ENCODE measurements at places on chromosomes 7 and 10.

GRCh38 chr10:28253169-28253785 lies 49.6 kb downstream of the MPP7 start:
- no peak for DNase-seq

GRCh38 chr10:76976142-76976541 lies 661.5 kb downstream of the KCNMA1 start:
- DNase-seq: no peak

DNA sequence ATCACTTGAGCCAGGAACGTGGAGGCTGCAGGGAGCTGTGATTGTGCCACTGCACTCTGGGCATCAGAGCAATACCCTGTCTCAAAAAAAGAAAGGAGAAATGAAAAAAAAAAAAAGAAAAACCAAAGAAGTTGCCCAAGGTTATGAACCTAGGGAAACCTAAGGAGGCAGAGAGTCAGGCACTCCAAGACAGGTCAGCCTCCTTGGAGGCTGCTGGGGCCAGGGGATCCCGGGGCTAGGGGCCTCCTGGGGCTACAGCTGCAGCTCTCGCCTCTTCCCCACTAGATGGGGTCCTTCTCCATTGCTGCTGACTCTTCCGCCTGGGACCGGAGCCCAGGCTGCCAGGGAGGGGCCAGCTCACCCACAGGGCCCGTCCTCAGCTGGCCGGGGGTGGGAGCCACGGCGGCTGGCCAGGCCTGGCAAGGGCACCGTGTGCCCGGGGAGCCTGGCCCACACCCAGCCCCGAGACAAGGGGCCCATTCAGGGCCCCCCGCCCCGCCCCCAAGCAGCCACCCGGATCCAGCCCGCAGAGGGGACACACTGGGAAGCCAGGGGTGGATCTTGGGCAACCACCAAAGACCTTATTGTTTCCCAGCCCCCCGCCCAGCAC lies 1.7 kb upstream of the SPACDR start:
- no peak for DNase-seq

DNA sequence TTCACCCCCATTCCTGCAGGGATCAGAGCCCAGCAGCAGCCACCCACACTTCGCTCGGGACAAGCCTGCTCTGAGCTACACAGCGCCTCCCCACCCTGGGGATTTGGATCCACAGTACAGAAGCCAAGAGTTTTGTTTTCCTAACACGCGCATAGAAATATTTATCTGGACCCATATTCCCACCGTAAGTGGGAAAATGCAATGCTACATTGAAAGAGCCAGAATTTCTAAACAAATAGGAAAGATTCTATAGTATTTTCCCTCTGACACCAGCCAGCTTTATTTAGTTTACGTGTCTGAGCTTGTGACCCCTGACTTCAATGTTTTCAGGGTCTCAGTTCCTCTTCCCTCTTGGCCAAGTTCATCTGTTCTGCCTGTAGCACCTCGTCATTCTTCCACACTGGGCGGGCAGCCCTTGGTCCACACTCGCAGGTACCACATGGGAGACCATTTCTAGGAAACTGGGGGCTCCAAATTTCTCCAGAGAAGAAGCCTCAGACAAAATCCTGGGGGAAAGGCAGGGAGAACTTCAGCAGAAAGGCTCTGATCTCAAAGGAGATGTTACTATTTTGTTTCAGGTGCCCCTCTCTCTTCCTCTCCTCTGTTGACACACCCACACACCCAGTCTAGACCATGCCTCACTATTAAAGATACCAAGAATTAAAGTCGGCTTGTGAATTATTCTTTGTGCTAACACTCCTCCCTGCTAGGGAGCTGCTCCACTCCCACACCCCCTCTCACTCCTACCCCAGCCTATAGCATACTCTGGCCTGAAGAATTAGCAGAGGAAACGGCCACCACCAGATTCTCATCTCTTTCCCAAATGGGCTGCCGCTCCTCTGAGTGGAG lies 116.0 kb upstream of the PCGF5 start:
- DNase-seq: no peak

GRCh38 chr7:102286237-102287110 lies at the start of gene SH2B2:
SH2B2 (plus strand) TSS chr7:102286868; CDS start chr7:102300551, 13,683 bp downstream.
- DNase-seq: peak; percentile 48

DNA sequence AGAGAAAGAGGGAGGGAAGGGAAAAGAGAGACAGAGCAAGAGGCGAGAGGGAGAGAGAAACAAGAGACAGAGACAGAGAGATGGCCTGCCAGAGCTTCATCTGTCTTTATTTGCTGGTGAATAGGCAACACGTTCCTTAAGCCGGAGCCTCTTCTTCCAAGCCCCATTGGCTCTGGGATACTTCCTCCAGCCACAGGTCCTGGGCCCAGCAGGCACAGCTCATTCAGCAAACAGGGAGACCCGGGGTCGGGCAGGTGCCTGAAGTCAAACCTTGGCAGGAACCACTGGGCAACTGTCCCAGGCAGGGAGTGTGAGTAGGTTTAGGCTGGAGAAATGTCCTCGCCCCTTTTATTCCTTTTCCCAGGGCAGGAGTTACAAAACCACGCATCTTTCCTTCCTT lies 68.2 kb downstream of the MYL10 start:
- no peak for DNase-seq

- no peak for DNase-seq
Measured at GRCh38 chr10:48502791-48503190, 102.1 kb downstream of the ARHGAP22 start.

DNA sequence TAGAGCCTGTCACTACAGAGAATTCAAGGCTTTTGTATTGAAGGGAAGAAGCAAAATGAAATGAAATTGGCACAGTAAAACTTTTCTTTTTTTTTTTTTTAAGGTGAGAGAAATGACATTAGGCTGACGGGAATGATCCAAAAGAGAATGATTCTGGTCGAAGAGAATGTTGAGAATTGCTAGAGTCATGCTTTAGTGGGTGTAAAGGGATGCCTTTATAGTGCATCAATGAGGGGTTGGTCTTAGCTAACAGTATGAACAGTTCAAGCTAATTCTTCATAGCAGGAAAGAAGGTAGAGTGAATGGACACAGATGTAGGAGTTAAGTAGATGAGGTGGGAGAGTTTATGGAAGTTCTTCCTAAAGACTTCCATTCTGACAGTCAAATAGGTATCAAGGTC lies 32.3 kb upstream of the LSM8 start:
- DNase-seq: no peak

DNA sequence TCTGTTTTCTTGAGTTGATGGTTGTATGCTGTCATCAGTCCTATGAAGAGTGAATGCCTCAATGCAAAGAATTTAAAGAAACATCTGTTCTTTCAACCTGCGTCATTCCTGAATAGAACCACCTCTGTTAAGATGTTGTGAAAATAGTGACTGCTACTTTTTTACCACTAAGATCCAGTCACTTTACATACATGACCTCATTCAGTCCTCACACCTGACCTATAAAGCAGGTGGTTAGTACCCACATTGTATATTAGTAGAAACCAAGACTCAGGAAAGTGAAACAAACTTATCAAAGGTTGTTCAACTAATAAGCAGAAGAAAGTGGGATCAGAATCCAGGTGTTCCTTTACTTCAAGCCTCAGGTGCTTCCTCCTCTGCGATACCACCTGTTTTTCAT lies 64.8 kb downstream of the ITGB8 start:
- no peak for DNase-seq

DNA sequence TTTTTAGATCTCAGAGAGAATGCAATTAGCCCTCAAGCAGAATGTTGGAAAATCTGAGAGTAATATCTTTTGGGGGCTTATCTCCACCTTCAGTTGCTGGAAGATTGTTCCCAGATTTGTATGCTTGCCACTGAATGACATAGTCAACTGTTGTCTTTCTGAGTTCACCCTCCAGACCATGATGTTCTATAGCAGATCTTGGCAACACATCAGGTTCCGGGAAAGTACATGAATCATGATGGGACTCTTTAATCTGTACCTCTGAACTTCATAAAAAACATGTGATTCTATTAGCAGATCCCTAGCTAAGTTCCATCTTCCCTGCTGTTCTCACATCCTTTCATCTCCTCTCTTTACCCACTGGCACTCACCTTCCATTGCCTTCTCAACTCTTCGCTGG lies 68.9 kb downstream of the PLCE1 start:
- no peak for DNase-seq

DNA sequence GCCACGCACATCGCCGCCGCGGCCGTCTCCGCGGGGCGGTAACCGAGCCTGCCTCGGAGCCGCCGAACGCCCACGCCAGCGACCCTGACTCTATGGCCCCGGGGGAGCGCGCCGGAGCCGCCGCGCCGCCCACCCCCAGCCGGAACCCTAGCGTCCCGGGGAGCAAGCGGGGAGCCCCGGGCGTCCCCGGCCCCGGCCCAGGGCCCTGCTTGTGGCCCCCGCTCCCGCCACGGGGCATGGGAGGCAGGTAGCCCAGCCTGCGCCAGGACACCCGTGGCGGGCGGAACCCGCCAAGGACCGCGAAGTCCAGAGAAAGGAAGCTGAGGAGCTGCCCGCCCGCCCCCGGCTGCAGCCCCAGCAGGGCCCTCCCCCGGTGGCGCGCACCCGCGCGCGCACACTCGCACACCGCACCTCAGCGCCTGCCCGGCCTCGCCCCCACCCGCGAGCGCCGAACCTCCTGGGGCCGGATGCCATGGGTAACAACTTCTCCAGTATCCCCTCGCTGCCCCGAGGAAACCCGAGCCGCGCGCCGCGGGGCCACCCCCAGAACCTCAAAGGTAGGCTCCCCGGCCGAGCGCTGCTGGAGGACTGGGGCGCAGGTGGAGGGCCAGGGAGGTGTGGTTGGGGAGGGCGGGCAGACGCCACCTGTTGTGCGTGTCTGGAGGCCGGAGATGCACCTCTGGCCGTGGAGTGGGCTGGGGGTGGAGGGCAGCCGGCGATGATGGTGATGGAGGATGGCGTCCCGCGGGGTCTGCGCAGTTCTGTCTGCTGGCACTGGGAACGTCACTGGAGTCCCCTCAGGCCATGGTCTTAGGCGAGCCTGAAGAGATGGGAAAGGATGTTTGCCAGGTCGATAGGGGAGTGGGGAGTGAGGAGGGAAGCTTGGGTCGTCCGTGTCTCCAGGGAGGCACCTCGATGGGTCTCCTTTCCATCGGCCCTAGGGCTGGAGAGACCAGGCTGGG lies 692 bp downstream of the NEURL1 start:
- no peak for DNase-seq

GRCh38 chr7:36214608-36215456 lies 61.8 kb downstream of the EEPD1 start:
- DNase-seq: no peak

DNA sequence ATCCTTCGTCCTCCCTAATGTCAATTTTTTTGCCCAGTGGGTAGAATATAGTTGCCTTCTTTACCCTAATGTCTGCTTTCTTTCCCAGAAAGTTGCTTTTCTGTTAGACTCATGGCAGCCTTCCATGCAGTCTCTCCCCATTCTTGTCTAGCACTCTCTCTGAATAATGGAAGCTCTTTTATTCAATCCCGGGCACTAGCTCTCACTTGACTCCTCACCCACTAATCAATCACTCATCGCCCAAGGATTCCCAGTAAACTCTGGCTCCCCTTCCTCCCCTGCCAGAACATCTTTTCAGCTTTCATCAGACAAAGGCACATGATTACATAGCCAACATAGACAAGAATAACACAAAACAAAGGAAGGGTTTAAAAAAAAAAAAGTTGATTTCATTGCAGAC lies 100.2 kb upstream of the RELN start:
- no peak for DNase-seq

DNA sequence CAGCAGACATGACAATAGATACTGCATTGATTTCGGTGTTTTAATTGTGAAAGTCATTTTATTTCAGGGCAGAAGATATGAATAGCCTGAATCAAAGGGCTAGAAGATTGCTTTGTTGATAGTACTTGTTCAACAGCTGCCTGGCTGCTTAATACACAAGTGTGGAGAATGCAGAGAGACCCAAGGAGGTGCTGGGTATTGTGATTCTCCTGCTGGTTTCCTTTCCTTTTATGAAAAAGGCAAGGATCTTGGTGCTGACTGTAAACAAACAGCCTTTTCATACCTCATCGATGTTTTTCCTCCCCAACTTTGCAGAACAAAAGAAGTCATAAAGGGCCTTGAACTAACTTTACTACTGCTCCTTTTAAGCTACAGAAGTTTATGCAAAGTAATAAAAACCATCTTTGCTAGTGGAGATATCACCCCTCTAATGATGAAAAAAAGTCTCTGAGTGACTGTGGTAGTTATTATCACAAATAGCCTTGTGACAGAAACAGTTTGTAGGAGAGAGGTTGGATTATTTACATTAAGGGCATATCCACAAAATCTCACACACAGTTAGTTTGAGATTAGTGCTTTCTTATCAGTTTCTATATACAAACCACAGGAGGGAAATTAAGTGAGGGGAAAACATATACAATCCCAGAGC lies 800.0 kb downstream of the LRMDA start:
- DNase-seq: no peak

- DNase-seq: no peak
Measured at GRCh38 chr7:123828805-123829204, 16.2 kb upstream of the HYAL4 start.

DNA sequence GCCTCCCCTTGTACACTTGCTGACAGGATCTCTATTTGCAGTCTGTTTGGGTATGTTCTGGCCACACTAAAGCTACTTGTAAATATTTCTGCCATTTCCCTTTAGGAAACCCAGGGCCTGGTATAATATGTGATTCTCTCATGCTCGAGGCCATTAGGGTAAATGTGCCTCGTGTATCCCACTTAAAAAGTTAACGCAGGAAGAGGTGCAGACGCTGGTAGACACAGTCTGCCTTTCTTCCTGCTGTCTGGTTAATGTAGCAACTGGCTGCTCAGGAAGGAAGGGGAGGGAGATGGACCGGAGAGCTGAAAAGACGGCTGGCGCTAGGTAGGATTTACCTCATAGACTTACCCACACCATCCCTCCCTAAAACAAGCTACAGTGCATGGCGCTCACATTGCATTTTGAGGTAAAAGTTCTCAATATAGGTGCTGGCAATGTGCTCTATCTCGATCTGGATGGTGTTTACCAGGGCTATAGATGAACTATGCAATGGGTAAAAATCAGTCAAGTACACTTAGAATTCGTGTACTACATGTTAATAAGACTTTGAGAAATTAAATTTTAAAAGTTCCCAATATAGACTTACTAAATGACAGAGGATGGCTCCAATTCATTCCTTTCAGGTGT lies 125.9 kb downstream of the JAZF1 start:
- DNase-seq: no peak

GRCh38 chr10:56902554-56902953 lies 541.5 kb upstream of the ZWINT start:
- DNase-seq: no peak

DNA sequence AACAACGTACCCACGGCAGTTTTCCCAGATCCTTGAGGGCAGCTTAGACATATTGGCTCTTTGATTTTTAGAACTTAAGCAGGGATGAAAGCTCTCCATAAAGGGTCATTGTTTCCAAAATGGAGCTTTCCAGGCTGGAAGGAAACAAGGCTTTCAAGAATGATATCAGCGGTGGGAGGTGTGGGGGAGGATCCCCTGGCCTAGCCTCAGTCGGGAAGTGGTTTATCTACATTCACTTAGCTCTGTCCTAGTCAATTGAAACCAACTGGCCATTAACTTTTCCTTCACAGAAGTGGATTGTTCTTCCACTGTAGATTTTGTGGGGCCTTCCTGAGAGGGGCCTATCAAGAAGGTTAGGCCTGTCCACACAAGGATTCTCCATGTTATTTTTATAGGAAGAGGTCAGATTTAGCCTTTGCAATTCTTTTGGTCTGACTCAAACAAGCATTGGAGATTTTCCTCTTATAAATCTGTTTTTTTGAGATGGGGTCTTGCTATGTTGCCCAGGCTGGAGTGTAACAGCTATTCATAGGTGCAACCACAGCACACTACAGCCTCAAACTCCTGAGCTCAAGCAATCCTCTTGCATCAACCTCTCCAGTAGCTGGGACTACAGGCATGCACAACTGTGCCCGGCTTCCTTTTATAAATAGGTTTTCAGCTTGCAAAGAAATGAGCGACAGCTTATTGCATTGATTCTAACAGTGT lies 343.5 kb downstream of the LRMDA start:
- no peak for DNase-seq
